ENCODE measurements at places on chromosomes 6 and 20.
A peak's percentile ranks its signal among the peaks of the same experiment; 100 is the strongest.

DNA sequence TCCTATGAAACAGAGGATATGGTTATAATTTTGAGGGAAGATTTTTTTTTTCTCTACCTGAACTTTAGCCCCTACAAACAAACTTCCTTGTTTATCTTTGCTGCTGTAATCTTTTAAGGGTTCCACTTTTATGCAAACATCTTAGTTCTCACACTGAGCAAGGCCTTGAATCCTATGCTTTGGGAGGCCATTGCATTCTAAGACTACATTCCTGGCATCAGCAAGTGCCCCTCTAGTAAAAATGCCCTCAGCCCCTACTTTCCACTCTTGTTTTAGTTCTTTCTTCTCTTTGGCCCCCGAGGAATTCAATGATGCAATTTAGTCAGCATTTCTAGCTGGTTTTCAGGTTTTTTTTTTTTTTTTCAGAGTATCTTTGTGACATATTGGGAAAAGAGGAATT is 8.1 kb upstream of the AHI1 start:
- no peak for DNase-seq

DNA sequence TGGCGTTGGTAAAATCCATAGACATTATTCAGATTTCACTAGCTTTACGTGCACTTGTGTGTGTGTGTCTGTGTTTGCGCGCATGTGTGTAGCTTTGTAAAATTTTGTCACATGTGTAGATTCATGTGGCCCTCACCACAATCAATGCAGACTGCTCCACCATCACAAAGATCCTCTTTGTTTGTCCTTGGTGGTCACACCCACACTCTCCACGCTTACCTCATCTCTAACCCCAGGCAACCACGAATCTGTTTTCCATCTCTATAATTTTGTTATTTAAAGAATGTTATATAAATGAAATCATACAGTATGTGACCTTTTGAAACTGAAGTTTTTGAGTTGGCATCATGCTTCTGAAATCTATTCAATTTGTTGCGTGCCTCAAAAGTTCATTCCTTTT is 58.5 kb downstream of the GRM1 start:
- no peak for DNase-seq

DNA sequence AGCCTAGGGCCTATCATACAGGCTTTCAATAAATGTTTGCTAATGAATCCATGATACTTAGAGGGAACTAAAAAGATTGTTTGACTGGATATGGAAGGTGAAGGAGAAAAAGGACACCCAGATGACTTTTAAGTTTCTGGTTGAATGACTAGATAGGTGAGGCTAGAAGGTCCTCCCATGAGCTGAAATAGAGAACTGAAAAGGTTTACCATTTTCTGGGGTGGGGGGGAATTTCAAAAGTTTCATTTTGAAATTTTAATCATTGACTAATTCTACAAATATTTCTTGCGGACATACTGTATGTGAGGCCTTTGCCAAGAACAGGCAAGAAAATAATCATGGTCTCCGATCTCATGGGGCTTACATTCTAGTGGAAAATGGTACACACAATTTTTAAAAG is 17.9 kb upstream of the ZBTB2 start:
- DNase-seq: no peak

GRCh38 chr20:8443464-8444072 is 311.5 kb downstream of the PLCB1 start:
- no peak for DNase-seq

DNA sequence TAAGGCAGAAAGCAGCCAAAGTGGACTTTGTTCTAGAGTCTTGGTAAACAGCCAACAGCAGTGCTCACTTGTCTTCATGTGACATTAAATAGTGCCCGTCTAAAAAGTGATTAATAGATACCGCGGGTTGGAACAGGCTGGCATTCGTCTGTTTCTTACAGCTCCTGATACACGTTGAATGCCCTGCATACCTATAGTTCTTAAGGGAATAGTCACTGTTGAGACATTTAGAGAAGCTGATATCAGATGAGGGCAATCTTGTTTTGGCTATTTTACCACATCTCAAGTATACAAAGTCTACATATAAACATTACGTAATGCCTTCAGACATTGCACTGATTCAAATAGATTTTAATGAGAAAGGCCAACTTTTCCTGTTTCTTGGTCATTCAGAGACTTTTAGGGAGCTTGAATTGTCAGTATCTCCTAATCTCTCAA is 374.9 kb upstream of the FLRT3 start:
- no peak for DNase-seq

GRCh38 chr6:101393829-101394251 is 332 bp downstream of the GRIK2 start:
- DNase-seq: no peak

GRCh38 chr20:63319164-63320040 is 26.4 kb downstream of the COL20A1 start:
- no peak for DNase-seq

GRCh38 chr6:24899997-24900325 is 35.8 kb downstream of the RIPOR2 start:
- no peak for DNase-seq

DNA sequence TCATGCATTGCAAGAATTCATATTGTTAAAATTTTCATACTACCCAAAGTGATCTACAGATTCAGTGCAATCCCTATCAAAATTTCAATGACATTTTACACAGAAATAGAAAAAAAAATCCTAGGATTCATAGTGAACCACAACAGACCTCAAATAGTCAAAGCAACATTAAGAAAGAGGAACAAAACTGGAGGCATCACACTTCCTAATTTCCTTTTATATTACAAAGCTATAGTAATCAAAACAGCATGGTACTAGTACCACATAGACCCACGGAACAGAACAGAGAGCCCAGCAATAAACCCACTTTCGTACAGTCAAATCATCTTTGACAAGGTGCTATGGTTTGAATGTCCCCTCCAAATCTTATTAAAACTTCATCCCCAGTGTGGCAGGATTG is 39.7 kb downstream of the NTSR1 start:
- DNase-seq: no peak

- DNase-seq: no peak
Measured at GRCh38 chr6:105790635-105791034, 295.5 kb upstream of the PRDM1 start.

DNA sequence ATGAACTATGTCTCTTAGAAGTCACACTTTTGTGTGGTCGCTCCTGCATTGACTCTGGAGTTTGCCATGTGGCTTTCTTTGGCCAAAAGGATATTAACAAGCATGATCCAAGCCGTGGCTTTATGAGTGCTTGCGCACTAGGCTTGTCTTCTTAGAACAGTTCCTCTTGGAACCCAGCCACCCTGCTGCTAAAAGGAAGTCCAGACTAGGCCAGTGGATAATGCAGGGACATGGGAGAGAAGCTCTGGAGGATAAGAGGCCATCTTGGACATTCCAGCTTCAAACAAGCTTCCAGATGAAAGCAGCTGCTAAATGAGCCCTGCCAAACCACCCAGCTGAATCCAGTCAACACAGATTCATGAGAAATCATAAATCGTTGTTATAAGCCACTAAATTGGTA is 346.4 kb downstream of the CDC5L start:
- DNase-seq: no peak

DNA sequence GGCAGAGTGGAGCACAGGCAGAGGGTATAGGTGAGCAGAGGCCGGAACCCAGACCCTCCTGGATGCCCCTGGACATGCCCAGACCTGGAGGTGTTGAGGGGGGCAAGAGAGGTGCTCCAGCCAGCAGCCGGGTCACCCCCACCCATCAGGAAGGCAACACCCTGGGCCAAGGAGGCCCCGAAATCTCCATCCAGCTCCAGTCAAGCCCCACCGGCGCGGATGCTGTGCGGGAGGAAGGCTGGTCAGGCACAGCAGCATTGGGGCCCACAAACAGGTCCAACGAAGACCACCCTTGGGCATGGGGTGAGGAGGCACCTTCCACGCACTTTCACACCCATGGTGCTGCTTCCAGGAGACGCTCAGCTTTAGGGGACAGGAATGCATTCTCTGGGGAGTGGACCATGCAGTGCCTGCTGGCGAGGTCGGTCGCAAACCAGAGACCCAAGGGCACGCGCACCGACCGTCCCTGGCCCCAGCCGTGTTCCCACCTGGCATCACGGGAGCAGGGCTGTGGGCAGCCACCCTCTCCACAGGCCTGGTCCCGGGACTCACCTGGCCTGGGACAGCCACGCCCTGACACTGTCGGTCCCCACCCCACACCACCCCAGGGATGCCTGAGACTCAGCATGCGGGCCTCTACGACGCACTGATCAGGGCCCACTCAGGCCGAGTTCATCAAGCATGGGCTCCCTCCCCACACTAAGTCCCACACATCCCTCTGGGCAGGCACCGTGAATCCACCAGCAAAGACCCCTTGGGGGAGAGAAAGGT is 43.6 kb upstream of the ZBP1 start:
- DNase-seq: no peak

GRCh38 chr6:157390273-157391060 is 9.5 kb downstream of the ZDHHC14 start:
- no peak for DNase-seq

DNA sequence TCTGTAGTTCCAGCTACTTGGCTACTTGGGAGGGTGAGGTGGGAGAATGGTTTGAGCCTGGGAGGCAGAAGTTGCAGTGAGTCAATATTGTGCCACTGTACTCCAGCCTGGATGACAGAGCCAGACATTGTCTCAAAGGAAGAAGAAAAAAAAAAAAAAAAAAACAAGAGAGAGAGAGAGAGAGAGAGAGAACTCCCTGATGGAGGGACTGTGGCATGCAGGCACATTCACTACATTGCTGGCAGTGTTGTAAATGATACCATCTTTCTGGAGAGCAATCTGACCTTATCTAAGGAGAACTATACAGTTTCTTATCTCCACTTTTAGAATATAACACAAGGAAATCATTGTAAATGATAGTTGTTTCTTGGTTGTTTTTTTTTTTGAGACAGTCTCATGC is 85.1 kb downstream of the MDN1 start:
- no peak for DNase-seq

GRCh38 chr20:10519361-10520046 is 84.4 kb downstream of the SLX4IP start:
- DNase-seq: no peak

- no peak for DNase-seq
Measured at GRCh38 chr20:32356622-32357374, 1.3 kb upstream of the ASXL1 start.

GRCh38 chr6:7489376-7489775 is 52.1 kb upstream of the DSP start:
- no peak for DNase-seq

GRCh38 chr20:38275815-38276550 is 15.4 kb upstream of the KIAA1755 start:
- DNase-seq: no peak

- DNase-seq: peak; percentile 53
Measured at GRCh38 chr6:1396952-1397868, 7.8 kb downstream of the FOXF2 start.

DNA sequence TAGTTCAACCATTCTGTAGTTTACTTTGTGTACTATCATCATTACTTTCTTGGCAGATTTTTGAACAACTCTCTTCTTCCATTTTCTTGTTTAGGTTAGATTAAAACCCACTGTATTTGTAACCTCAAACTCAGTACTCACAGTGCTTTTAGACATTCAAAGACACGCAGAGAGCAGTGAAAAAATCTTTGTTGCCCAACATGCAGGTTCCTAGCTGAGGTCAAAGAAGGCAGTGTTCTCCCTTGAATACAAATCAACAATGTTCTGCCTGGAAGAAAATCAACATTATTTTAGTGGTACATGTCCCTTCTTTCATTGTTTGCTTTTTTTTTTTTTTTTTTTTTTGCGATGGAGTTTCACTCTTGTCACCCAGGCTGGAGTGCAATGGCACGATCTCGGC is 11.2 kb downstream of the CYB5R4 start:
- DNase-seq: no peak

DNA sequence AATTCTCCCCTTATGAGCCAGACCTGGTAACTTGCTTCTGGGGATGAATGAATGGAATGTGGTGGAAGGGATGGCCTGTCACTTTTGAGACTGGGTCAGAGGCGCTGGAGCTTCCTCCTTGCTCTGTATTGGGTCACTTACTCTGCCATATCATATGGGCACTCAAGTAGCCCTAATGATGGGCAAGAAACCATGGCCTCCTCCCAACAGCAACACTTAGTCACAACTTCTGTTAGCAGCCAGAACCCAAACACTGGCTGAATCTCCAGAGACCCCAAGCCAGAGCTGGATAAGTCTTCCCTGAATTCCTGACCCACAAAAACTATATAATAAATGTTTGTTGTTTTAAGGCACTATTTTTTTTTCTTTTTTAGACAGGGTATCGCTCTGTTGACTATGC is 5.5 kb downstream of the E2F1 start:
- no peak for DNase-seq

- no peak for DNase-seq
Measured at GRCh38 chr6:159533568-159533967, 159.5 kb downstream of the SOD2 start.

DNA sequence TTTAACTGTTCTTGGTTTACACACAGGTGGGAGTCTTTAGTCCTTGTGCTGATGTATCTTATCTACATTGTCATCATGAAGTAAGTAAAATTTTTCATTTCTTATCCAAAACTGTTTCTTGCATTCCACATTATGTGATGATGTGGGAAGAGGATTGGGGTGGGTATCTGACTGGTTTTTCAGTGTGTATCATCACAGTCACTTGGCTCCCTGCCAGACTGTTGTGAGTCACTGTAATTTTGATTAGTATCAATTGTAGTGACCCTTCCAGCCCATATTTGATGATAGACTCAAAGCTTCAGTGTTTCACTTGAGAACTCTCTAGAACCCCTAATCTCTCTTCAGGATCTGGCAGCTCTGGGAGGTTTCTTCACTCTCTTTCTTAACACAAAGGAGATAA is 84.5 kb upstream of the RIN2 start:
- DNase-seq: no peak

GRCh38 chr6:134029495-134030455 is 22.6 kb downstream of the SLC2A12 start:
- DNase-seq: no peak

DNA sequence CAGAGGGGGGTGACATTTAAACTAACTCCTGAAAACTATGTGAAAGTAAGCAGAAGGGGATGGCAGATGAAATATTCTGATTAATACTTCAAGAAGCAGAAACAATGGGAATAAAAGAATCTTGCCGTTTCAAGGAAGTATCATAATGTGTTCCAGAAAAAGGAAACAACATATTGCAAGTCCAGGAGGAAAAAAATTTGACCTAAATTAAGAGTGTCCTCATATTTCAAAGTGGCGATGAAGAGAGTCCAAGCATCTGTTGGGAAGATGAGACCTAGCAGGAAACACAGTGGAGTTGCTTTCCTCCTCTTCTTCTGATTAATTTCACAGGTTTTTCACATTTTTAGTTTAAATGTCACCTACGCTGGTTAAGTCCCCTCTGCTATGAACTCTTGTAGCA is 45.6 kb upstream of the TNFAIP3 start:
- no peak for DNase-seq

DNA sequence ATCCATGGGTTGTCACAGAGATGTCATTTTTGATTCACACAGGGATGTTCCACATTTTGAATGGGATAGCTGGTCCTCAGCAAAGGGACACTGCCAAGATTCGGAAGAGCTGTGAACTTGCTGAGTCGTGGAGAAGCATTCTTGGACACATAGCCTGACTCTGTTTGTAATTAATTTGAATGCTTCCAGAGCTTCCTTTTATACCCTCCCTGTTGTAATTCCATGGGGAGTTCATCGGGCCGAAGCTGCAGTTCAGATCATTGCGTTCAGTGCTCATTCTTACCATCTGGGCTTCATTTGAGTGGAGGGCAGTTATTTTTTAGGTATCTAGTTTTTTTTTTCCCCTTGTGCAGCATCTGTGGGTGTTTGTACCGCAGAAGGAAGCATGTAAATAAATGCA is 126.5 kb downstream of the SLC24A3 start:
- DNase-seq: no peak

Data from activated T-helper 1 cell treated with anti-CD3 and anti-CD28 coated beads, Interleukin-2, amount 50 U/mL, for 16 hours (primary cell).